ENCODE measurements at places on chromosomes 2 and 18.

DNA sequence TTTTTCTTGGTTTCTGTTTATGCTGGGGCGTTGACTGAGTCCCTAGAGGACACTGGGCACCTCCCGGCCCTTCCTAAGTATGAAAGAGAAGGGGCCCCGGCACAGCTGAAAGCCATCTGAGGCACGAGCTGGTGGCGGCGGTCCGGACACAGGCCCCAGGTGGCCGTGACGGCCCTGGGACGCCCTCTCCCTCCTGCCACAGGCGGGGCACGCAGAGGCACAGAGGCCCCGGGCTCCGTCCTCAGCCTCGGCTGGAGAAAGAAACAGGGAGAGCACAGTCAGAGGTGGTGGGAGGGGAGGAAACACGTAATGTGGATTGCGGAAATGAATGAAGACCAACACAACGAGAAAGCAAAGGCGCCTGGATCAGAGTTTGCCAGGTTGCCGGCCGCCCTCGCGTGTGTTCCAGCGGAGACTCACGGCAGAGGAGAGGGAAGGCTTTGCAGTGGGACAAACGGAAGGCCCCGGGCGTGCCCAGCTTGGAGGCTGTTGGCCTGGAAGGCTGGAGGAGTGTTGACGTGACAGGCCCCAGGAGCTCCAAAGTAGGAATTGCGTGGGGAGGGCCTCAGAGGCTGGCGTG is 119.1 kb downstream of the PTGR3 start:
- DNase-seq, result no peak

DNA sequence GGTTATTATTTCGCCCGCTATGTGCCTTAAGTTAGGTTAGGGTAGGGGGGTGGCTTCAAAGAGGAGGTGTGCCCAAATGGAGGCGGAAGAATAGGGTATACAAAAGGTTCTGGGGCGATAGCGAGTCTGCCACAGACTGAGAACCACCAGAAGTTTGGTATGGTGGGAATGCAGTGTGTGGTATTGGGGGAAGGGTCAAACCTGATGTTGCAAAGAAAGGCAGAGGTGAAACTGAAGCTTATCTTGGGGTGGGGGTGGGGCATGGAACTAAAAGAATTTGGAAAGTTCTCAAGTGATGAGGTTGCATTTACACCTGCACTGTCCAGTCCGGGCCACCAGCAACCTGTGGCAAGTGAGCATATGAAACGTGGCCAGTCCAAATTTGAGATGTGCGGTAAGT is 11.8 kb upstream of the CCBE1 start:
- DNase-seq, result no peak

GRCh38 chr2:19916385-19916950 is 14.7 kb upstream of the TTC32 start:
- DNase-seq, result no peak

DNA sequence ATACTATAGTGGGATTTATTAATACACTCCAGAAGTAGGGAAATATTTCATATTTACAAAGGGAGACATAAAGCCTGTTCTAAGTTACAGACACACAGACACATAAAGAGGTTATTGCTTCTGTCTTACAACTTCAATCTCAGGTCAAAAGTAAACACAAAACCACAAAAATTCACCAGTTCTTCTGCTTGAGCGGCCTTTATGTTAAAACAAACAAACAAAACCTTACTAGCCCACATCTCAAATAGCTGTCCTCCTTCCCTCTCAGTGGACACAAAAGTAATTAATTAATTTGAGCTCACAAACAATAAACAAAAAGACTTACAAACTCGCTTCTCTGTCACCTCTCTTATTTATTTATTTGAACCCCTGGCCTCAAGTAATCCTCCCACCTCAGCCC is 1.5 kb upstream of the ASNSD1 start:
- no peak for DNase-seq

GRCh38 chr2:118936306-118936705 is 5.7 kb upstream of the MARCO start:
- no peak for DNase-seq

GRCh38 chr18:25724121-25724520 is 366.3 kb downstream of the SS18 start:
- no peak for DNase-seq

GRCh38 chr2:49335546-49335945 is 181.2 kb upstream of the FSHR start:
- no peak for DNase-seq

- DNase-seq, result no peak
Measured at GRCh38 chr2:44928483-44929158, 12.9 kb upstream of the SIX3 start.

- DNase-seq, result no peak
Measured at GRCh38 chr2:96692094-96692971, 47.5 kb downstream of the LMAN2L start.

DNA sequence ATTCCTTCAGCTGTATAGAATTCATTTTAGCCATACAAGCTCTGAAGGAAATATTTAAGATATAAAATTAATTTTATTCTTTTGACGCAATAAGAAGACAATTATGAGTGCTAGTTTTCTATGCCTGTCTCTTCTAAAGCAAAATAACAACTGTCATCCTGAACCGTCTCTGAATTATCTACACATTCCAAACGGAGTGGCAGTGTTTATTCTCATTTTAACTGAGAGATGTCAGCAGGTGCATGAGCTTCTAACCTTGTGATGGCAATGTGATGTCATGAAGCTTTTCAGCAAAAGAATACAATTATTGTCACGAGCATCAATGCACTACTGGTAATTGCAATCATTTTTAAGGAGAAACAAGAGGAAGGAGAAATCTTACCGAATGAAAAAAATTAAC is 274.8 kb downstream of the SPAG16 start:
- DNase-seq, result no peak

GRCh38 chr2:121161272-121161671 is 123.7 kb downstream of the TFCP2L1 start:
- no peak for DNase-seq

- DNase-seq, result no peak
Measured at GRCh38 chr2:138502255-138503086, 901 bp downstream of the SPOPL start.

- no peak for DNase-seq
Measured at GRCh38 chr2:12043131-12043530, 296.7 kb downstream of the LPIN1 start.

DNA sequence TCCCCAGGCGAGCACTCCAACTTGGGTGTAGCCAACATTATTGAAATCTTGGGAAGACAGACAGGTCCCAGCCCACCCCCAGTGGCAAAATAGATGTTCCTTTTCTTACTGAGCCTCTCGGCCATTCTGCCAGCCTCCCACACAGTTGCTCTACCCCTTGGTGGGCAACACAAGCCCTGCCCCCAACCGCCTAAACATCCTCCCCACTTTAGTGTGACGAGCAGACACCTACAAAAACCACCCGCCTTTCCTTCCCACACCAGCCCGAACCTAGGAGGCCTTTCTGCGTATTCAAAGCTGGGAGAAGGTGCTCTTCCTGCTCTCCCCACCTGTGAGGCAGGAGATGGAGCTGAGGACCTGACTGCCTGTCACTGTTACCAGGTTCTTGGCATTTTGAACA is 58.6 kb upstream of the CAB39 start:
- DNase-seq, result no peak

GRCh38 chr2:220885593-220885992 is 686.5 kb downstream of the EPHA4 start:
- no peak for DNase-seq

DNA sequence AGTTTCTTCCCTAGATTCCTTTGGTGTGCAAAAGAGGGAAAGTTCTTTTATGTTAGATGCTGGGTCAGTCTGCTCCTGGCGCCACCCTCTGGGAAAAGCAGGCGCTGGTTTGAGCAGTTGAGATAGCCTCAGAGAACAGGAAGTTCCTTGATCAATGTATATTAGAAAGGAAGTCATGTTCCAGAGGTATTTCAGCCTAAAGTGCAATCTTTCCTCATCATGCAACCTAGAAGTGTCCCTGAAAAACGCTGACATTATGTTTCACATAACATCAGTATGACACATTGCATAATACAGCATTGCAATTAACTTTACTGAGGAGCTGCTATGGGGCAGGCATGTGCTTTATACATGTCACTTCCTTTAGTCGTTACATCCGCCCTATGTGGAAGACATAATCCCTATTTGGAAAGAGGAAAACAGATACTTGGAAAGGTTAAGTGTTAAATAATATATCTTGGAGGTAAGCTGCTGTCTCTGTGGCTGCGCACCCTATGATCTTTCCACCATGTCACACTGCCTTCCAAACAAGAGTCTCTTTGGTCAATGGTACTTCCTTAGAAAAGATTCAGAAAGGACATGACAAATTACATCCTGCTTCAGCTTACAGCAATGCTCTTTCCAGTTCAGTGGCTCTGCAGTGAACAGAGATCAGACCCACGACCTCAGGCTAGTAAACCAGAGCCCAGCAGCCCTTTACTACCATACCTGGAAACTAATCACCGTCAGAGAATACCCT is 369.7 kb downstream of the RAD51AP2 start:
- no peak for DNase-seq

DNA sequence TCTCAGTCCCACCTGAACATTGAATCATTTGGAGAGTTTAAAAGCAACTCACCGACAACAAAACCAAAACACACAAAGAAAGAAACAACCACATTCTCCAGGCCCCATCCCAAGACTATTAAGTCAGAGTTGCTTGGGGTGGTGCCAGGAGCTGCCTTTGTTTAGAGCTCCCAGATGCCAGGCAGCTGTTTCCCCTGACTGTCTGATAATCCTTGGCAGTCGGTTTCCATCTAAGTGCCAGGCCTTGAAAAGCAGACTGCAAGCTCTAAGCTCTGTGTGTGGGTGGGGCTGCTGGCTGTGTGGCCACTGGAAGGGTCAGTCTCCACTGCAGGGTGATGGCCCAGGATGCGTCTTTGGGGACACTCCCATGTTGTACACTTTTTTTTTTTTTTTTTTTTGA is 255.3 kb upstream of the AGAP1 start:
- DNase-seq, result no peak

DNA sequence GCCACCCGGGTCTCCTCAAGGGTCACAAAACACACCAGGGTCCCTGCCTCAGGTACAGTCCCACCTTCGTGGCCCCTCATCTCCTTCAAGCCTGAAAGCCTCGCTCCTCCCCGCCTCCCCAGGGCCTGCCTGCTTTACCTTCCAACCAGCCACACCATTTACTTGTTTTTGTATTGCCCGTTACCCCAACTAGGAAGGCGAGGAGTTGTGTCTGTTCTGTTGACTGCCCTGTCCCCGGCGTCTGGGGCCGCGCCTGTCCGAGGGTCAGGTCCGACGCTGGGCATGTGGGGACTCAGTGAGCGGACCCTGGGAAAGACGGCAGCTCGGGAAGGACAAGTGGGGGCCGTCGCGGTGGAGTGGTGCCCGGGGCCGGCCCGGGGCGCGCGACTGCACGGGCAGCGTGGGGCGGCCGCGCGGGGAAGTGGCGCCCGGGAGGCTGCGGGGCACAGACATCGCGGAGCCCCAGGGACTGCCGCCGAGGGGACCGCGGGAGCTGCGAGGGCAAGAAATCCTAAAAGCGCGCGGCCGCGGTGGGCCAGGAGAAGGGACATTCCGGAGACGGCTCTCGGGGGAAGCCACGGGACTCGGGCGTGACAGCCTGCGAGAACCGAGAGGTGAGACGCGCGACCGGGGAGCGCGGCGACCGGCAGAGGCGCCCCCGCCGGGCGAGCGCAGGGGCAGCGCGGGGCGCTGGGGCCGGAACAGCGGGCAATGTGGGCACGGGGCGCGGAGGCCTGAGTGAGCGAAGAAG is 797 bp upstream of the GRHL1 start:
- no peak for DNase-seq

DNA sequence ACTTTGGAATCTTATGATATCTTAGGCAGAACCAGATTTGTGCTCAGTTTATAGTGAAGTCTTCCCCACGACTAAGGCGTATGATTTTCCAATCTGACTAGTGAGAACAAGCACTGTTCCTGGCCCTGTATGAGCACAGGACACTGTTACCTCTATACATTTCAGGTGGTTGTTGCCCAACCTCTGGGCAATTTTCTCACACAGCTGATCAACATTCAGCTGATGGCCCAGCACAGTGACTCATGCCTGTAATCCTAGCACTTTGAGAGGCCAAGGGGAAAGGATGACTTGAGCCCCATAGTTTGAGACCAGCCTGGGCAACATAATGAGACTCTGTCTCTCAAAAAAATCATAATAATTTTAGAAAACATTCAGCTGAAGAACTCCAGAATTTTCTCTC is 119.5 kb downstream of the ASXL3 start:
- DNase-seq, result no peak

DNA sequence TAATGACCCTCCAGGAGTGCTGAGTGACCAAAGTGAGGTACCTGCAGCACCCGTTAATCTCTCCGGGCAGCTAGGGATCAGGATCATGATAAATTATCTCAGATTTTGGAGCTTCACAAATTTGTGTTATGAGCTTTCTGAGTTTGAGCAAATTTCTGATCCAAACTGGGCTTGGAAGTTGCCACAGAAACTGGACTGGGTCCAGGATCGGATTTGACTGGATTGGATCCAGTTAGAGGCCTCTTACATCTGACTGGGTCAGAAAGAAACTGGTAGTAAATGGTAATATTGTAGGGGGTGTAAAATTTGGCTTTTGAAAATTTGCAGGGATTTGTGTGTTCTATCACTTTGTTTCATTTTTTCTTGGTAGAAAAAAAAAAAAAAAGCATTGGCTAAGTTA is 19.7 kb upstream of the CAPN13 start:
- no peak for DNase-seq

DNA sequence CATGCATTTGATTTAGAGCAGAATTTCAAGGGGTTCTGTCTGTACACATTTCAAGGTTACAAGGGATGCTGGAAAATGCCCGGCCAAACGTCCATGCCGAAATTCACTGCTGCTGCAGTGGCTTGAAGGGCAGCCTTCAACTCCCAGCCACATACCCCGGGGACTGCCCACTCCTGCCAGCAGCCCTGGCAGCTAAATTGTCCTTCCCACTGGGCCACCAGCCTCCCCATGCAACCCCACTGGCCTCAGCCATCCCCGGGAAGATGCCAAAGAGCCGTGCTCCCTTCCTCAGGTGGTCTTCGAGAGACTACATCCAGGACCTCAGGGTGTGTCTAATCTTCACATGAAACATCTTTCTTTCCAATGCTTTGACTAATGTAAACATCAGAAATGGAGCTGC is 478.7 kb upstream of the MYT1L start:
- DNase-seq, result no peak

- no peak for DNase-seq
Measured at GRCh38 chr2:391696-392095, 103.8 kb upstream of the ALKAL2 start.

GRCh38 chr2:56185582-56186046 is 1.8 kb downstream of the CCDC85A start:
- no peak for DNase-seq

GRCh38 chr2:141710589-141711239 is 420.1 kb downstream of the LRP1B start:
- DNase-seq, result no peak
